OCI-M1 (cell line): ENCODE measurements at places on chromosomes 1 and 21.

DNA sequence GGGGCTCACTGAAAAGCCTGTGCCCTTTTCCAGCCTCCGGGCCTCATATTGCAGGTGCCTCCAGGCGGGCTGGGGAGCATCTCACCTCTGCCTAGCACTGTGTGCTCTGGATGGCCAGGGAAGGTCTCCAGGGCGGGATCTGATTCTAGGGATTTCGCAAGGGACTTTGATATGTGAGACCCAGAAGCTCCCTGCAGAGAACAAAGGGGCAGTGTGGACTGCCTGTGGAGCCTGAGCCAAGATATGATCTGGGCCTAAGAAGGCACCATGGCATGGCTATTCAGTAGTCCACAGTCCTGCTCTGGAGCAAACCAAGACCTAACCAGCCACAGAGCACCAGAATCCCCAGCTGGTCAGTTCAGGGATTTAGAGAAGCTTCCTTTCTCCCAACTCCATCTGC is 157.2 kb downstream of the ST6GALNAC5 start:
- no peak for DNase-seq

GRCh38 chr21:37695111-37695510 is 221.1 kb downstream of the KCNJ6 start:
- DNase-seq = no peak

DNA sequence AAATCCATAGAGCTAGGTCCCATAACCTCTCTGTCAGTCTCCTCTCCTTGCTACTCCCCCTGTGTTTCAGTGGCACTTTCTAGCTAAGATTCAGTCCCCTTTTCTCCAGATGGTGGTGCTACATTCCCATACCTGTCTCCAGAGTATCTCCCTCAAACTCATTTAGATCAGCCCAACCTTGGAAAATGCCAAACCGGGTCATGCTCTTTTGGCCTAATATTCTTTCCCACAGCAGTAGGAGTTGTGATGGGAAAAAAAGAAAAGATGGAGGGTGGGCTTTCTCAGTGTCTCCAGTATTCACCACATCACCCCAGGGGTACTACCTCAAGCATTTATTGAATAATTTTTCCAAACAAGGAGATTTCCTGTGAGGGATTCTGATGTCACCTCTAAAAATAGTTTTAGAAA is 3.2 kb upstream of the RXFP4 start:
- peak; percentile 91 for DNase-seq

GRCh38 chr1:7590426-7590790 is 180.7 kb upstream of the VAMP3 start:
- no peak for DNase-seq

DNA sequence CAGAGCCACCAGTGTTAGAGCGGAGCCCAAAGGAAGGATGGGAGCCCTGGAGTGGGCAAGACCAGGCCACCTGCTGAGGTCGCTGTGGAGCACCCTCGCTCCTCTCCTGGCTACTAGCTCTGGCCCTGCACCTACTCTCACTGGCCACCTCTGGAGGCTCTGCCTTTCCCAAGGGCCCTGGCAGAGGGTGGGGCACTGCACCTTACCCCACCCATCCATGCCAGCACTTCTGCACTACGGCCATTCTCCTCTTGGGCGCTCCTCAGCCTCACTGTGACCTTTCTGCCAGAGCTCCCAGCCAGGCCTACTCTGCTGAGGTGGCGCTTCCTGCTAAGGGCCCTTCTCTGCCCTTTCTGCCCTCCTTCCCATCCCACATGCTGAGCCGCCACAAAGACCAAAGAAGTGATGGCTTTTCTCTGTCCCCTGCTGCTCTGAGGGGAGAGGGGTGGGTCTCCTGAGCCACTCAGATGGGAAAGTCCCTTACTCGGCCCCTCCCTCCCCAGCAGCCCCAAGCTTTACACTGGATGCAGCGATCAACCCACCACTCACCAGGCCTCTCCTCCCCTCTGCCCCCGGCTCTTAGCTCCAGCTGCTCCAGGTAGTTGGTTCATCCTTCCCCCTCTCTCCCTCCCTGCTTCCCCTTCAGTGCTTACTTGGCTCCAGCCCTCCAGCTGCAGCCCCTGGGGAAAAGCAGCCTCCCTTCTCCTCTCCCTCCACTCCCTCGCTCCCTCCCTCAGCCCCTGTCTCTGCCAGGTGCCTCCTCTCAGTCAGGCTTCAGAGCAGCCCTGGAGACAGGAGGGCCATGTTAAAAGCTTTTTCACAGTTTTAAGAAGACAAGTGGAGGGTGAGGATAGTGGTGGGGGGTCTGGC is 14.8 kb upstream of the TMEM222 start:
- DNase-seq = no peak

GRCh38 chr1:110770832-110771231 is 96.1 kb upstream of the KCNA3 start:
- no peak for DNase-seq

- peak; percentile 83 for DNase-seq
These were observed 264.6 kb downstream of the HHIPL2 start for GRCh38 chr1:222283147-222283768.

DNA sequence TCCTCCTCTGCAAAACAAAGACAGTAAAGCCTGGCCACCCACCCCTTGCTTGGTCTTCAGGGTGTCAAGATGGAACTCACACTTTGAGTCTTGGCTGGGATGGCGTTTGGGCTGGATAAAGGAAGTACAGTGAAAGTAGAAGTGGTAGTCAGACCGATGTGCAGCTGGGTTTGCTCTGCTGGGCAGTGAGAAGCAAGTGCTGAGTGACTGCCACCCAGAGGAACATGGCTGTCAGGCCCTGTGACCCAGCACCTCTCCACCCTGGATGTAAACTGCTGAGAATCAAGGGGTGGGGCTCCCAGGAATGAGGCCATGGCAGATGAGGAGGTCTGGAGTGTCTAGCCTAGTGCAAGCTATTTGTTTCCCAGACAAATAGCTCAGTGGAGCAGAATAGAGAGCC is 51.2 kb downstream of the POFUT2 start:
- peak; percentile 71 for DNase-seq

- DNase-seq = no peak
These were observed 145.4 kb upstream of the PALMD start for GRCh38 chr1:99500541-99500940.

- DNase-seq = no peak
These were observed 53.7 kb downstream of the ELK4 start for GRCh38 chr1:205577874-205578658.

- DNase-seq = no peak
These were observed 30.3 kb downstream of the WNT4 start for GRCh38 chr1:22112554-22112953.

DNA sequence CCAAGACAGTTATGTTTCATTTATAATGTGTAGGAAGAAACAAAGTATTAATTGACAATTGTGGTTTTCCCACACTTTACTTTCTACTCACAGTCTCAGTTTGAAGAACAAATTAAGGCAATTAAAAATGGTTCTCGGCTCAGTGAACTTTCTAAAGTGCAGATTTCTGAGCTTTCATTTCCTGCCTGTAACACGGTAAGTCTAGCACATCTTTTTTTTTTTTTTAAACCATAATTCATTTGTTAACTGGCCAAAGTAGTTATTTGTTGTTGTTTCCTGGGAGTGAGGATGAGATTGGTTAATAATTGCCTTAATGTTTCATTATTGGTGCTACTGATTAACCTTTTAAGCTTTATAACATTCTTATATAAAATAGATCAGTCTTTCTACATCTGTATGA is 75.1 kb downstream of the VPS26C start:
- DNase-seq = no peak

GRCh38 chr1:239987103-239987745 is 104.5 kb upstream of the FMN2 start:
- DNase-seq = peak; percentile 62

DNA sequence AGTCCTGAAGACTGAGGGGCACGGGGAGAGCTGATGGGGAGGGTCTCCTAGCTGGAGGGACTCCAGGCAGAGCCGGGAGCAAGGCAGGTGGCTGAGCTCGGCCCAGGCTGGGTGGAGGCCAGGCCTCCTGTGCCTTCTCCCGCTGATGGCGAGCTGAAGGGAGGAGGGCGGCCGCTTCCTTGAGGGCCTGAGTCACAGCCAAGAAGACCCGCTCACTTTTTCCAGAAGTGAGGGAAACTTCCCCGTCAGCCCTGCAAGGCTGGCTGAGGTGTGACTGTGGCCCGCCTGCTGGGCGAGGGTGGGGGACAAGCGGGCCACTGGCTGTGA is 1.7 kb upstream of the VWA1 start:
- no peak for DNase-seq

DNA sequence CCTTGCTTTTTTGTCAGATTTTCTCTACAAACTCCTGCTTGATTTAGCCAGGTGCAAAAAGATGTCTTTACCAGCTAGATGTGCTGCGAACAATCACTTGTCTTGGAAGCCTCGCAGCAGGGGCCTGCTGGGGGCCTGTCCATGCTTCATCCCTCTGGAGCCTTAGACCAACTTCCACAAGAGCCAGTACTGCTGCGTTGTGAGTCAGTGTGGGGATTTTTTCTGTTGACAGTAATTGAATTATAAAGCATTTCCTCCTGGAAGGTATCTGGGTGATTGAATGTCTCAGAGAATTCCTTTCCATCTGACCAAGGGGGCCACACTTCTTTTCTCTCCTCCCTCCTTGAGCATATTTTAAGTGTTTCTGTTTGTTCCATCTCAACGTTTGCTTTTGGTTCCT is 40.4 kb upstream of the LDLRAP1 start:
- DNase-seq = no peak

DNA sequence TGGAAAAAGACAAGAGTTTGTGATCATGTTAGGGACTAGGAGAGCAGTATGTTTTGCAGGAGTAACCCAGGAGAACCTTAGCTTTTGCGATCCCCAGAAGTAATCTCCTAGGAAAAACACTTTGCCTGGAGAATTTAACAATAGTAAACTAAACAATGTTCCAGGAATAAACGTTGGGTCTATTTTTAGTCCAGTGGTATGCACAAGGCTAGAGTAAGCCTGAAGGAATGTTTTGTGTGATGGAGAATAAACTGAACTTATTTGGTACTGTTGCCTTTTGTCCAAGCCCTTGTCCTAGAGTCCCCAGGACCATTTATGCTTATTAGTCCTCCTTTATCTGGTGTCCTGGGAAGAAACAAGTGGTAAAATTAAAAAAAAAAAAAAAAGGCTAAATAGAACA is 28.7 kb upstream of the RGS5 start:
- DNase-seq = no peak

- no peak for DNase-seq
These were observed 20.7 kb downstream of the IGSF21 start for GRCh38 chr1:18128298-18128697.

GRCh38 chr1:28428990-28429520 is 59.5 kb downstream of the PHACTR4 start:
- DNase-seq = no peak

DNA sequence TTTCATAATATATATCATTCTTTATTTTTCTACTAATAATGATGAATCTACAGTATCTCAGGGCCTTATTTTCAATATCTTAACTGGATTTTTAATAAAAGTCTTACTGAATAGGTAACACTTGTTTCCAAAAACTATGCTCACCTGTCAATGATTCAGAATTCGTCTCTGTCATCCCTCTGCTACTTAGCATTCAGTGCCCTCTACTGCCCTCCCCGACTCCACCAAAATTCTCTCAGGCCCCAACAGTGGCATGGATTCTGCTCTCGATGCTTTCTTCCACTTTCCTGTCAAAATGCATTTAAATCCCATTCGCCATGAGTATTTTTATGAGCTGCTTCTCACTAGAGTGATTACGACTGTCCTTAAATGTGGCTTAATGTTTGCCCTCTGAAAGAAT is 10.5 kb upstream of the BACH1 start:
- DNase-seq = no peak

DNA sequence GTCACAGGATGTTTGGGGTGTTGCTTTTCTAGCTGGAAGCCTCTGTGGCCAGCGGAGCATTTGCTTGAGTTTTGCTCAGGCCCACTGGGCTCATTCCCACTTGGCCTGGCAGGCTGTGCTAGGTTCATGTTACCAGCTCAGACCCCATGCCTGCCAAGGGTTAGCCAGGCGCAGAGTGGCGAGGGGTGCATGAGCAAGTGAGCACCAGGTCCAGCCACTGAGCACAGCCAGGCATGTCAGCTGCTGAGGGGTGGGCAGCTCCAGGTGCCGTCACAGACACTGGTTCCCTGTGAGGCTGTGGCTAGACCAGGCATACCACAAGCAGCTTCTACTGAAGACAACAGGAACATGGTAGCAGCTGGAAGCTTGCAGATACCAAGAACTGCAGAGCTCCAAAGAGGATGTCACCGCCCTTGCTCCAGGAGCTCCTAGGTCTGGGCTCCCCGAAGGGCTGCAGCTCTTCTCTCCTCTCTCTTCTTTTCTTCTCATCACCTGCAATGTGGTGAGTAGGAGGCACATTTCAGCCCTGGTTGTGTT is 52.0 kb upstream of the CYYR1 start:
- DNase-seq = no peak

DNA sequence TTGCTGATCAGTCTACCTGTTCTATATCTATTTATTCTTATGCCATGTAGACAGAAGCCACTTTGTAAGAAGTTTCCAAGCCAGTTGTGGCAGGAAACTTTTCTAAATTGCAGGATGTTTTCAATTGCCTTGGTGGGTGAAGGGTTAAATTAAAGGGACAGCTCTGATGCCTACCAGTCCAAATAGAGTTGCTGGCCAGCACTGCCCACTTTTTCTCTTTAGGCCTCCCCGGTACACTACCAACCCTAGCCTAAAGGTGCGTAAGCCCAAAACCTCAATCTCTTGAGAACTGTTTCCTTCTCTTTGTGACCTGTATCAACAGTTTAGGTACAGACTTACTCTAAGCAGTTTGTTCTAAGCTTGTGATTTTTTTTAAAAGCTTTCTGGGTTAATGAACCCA is 15.5 kb downstream of the SUSD4 start:
- DNase-seq = no peak

- no peak for DNase-seq
These were observed 40.5 kb upstream of the SRP9 start for GRCh38 chr1:225737161-225737560.

DNA sequence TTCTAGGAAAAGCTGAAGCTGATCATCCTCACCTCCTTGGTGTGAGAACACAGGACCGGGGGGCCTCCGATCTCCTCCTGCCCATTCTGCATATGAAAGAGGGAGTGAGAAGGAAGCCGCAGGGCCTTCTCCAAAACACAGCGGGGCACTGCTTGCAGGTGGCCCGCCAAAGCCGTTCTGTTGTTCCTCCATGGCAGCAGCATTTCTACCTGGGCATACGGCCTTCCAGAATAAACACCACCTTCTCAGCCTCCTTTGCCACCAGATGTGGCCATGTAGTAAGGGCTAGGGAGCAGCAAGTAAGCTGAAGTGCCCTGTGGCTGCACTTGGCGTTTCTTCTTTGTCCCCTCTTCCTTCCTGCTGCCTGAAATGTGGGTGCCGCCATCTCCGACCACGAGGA is 214.9 kb downstream of the TOMM20 start:
- no peak for DNase-seq

- no peak for DNase-seq
These were observed 16.5 kb upstream of the RIMKLA start for GRCh38 chr1:42364089-42364488.

DNA sequence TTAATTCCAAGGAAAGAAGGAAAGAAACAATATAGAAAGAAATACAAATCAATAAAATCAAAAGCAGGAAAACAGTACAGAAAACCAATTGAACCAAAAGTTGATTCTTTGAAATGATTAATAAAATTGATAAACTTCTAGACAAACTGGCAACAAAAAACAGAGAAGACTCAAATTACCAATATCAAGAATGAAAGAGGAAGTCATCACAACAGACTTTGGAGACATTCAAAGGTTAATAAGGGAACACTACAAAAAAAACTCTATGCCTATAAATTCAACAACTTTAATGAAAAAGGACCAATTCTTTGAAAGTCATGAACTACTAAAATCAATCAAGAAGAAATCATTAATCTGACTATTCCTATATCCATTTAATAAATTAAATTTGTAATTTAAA is 329.3 kb upstream of the NR5A2 start:
- peak; percentile 18 for DNase-seq
